Sciatic nerve (tissue), 2 donors: ENCODE measurements at places on chromosomes 11 and 22.

- no peak for DNase-seq
Observed at GRCh38 chr11:34643846-34644245, 23.0 kb downstream of the EHF start.

DNA sequence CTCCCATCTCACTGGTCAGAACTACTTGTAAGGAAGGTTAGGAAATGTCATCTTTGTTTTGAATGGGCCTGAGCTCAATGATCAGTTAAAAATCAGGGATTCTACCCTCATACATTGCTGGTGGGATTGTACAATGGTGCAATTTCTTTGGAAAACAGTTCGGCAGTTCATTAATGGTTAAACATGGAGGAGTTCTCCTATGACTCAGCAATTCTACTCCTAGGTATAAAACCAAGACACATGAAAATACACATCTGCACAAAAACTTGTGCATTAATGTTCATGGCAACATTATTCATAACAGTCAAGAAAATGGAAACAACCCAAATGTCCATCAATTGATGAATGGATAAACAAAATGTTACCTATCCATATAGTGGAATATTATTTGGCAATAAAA is 4.9 kb upstream of the APOA5 start:
- DNase-seq = no peak

DNA sequence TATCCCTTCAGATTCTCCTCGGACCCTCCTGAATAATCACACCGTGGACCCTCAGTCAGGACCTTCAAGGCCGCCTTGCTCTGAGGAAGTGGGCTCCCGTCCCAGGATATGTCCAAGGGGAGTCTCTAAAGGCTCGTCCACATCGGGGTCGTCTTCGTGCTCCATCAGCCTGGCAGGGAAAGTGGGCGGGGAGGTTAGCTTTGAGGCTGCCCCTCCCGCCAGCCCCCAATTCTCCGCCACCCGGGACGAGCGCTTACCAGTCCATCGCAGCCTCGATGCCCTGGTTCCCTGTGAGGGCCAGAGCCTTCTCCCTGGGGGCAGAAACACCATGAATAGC is 472 bp downstream of the UBXN1 start:
- DNase-seq = no peak

DNA sequence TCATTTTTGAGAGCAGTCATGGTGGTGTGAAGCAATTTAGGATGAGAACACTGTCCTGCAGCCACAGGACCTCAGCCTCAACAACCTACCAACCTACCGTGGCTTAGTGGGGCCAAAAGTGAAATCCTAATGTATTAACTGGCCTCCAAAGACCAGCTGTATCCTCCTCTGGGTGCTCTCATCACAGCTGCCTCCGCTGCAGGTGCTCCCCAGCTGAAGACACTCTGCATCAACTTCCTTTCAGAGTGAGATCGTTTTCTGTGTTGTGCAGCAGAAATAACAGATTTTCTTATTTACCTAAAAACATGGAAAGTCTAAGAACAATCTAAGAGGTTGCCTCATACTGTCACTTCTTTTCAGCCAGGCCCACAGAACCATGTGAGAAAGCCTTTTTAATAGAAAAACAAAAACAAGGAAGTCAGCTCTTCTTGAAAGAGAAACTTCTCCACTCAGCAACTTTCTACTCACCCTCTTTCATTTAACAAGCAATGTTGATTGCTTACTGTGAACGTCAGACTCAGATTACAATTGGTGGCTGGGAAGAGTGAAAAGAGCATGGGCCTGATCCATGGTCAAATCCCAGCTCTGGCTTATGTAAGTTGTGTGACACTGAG is 136.1 kb downstream of the TENM4 start:
- no peak for DNase-seq

DNA sequence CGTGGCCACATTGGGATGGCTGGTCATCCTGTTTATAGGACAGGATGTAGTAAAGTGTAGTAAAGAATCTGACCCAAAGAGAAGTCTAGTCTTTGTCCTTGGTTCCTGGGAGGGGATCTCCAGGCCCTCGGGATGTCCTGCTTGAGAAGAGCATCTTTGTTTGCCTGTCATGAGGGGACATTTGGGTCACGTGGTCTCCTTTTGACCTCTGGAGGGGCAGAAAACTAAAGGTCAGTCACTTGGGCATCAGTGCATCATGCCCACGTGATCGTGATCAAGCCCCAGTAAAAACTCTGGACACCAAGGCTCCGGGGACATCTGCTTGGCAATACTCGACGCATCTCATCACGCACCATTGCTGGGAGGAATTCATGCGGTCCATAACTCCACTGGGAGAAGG is 9.1 kb downstream of the SMIM38 start:
- no peak for DNase-seq

GRCh38 chr22:38163844-38164550 is 17.6 kb downstream of the PLA2G6 start:
- DNase-seq = no peak
